ENCODE measurements at places on chromosomes 11 and 22.

- DNase-seq = no peak
Measured at GRCh38 chr11:117860139-117860538, 16.3 kb downstream of the FXYD6 start.

DNA sequence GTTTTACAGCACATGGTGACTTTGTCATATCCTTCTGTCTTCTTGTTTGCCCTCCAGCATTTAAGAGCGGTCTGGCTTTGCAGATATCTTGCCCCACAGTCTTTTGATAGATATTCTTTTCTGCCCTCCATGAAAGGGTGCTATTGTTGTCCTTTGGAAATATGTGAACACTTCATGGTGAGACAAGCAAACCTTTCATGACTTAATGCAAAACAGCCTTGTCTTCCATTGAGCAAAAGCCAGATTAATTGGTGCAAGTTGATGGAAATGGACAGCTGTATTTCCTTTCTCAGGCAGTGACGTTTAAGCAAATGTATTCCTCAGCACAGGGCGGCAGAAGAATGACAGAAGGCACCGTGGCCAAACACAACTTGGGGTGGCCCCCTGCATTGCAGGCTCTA is 4.4 kb downstream of the DCPS start:
- no peak for DNase-seq

DNA sequence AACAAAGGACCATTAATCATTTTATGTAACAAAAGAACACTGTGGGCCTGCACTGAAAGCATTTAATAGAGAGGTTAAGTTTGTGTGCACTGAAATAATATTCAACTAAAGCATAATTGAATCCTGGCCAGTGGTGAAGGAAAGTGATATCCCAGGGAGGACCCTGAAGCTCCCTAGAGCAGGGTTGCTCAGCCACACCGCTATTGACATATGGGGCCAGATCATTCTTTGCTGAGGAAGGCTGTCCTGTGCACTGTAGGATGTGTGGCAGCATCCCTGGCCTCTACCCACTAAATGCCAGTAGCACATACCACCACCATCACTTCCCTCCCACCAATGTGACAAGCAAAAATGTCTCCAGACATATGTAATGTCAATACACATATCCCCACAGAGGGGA is 166.1 kb upstream of the MTNR1B start:
- no peak for DNase-seq

- DNase-seq = no peak
Measured at GRCh38 chr11:12800871-12801270, 126.7 kb downstream of the TEAD1 start.

GRCh38 chr11:122963961-122964360 is 17.7 kb downstream of the BSX start:
- DNase-seq = no peak

DNA sequence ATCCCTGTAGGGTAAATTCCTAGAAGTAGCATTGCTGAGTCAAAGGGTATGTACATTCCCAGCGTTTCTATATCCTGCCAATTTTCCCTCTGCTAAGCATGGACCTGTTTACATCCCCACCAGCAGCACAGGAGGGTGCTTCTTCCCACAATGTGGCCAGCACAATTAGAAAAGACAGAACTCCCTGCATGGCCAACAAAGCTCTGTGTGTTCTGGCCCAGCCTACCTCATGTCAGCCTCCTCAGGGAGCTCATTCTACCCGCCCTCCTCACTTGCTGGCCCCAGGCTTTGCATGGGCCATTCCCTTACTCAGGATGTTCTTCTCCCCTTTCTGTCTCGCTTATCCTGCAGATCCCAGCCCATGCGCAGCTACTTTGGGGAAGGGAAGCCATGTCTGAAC is 186.1 kb downstream of the DSCAML1 start:
- DNase-seq = no peak

- no peak for DNase-seq
Measured at GRCh38 chr11:75421035-75421602, 11.9 kb downstream of the KLHL35 start.

DNA sequence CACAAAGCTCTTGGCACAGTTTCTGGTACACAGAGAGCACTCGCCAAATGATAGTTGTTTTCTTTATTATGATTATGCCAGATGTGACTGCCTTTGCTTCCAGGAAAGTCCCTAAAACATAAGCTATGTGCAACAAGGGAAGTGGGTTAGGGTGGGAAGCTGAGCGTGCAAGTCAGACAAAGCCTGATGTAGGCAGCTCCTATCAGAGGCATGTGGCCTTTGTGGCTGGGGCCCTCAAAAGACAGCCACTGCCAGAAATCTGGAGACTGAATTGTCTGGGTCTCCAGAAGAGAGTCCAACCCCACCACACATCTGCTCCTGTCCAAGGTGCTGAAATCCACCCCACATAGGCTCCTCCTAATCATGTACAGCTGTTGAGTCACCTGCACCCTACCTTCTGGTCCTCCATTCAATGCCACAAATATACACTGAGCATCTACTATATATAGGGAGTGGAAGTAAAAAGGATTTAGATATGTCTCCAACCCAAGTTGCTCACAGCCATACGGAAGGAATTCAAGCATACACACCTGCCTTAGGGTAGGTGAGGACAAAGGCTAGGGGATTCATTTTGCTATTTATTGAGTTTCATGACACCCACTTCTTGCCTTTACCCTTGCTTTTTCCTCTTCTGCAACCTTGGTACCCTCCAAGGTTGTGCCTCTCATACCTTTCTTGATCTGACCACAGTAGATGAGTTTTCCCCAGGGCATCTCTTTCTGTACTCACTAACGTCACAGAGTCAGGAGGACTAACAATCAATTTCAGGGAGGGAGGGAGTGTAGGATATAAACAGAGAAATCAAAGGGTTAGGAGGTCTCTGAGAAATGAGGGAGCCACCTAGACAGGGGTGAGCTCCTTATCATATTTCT is 12.4 kb downstream of the SEC14L3 start:
- DNase-seq = no peak

DNA sequence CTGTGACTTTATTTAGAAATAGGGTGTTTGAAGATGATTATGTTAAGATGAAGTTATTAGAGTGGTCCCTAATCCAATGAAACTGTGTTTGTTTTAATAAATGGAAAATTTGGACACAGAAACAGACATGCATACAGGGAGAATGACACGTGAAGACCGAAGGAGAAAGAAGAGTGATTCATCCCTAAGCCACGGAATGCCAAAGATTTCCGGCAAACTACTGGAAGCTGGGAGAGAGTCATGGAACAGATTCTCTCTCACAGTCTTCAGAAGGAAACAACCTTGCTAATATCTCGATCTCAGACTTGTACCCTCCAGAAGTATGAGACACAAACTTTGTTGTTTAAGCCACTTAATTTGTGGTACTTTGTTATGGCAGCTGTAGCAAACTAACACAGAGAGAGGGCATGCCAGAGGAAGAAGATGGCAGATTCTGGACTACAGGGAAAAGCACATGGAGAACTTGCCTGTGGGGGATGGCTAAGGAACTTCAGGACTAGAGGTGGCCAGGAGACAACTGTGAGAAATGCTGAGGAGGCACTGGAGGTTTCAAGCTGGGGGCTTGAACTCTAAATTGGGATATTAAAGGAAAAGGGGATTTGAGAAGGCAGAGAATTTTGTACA is 733.5 kb upstream of the CCDC90B start:
- DNase-seq = no peak

DNA sequence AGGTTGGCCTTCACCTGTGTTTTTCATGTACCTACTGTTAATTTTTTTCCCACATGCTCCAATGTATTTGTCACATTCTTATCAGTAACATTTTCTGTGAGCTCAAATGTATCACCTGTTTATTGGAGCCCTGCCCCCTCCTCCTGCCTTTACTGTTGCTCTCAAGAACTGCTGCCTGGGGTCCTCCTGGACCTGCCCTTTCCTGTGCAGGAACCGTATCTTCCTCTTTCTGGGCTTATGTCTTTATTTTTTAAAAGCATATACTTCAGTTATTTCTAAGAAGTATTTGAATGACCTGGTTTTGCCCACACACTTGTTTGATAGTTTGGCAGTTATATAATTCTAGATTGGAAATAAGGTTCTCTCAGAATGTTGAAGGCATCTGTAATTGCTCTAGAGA is 5.9 kb downstream of the FAM118B start:
- DNase-seq = no peak

- DNase-seq = no peak
Measured at GRCh38 chr22:50577987-50578775, at the start of gene CPT1B. Gene CPT1B (minus strand): TSS chr22:50578427. CDS start chr22:50577915, 512 bp downstream.

DNA sequence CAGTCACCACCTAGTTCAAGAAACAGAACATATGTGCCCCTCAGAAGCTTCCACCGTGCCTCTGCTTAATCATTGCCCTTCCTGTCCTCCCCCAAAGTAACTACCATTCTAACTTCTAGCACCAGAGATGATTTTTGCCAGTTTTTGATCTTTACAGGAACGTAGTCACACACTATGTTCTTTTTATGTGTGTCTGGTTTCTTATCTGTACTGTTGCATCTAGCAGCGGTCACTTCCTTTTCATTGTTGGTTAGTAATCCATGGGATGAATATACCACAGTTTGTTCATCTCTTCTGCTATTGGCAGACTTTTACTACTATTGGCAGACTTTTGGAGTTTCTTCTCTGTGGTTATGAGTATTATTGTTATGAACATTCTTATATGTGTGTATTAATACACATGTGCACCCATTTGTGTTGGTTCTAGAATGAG is 34.6 kb downstream of the SPECC1L start:
- no peak for DNase-seq

DNA sequence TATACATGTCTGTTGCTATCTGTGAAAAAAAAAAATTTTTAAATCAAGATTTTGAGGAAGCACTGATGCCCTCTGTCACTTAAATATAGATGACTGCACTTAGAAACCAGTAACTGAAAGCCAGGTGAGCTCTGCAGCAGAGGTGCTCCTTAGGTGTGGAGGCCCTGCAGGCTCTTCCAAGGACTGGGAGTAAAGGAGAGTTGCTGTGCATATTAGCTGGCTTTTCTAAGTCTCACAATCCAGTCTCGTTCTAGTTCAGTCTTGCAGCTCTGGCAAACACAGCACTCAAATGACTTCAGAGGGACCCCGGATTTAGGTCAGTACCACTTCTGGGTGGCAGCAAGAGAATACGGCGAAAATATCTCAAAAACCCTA is 61.0 kb downstream of the LARGE2 start:
- no peak for DNase-seq

GRCh38 chr11:32659672-32660071 is 76.0 kb downstream of the EIF3M start:
- no peak for DNase-seq

DNA sequence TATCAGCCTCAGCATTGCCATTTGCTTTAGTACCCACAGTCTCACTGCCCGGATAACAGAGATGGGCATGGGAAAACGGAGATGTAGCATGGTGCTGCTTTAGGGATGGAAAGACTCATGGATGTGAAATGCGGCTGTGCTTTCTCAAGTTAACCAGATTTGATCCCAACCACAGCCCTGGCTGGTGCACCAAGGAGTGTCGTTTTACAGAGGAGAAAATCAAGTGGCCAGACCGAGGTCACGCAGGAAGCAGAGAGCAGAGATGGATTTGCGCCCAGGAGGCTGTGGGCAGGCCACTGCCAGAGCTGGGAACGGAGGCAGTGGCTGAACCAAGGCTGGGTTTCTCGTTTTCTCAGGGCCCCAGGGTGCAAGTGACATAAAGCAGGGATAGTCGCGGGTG is 9.0 kb downstream of the MB start:
- DNase-seq = no peak

DNA sequence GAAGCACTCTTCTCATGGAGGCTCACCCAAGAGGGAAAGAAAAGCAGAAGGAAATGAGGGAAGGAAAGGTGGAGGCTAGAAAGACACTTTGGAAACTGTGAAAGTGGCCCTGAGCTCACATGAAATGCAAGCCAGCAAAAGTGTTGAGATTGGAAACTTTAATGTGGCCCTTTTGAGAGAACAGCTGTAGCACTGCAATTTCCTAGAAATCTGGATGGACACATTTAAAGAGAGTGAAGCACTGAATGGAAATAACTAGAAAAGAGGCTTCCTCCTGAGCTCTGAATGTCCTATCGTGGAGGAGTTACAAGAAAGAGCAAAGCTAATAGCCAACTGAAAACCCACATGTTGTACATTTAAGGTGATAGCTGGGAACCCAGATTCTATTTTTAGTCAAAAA is 56.0 kb downstream of the LIF start:
- DNase-seq = no peak

- no peak for DNase-seq
Measured at GRCh38 chr11:131624531-131624930, 254.1 kb downstream of the NTM start.

DNA sequence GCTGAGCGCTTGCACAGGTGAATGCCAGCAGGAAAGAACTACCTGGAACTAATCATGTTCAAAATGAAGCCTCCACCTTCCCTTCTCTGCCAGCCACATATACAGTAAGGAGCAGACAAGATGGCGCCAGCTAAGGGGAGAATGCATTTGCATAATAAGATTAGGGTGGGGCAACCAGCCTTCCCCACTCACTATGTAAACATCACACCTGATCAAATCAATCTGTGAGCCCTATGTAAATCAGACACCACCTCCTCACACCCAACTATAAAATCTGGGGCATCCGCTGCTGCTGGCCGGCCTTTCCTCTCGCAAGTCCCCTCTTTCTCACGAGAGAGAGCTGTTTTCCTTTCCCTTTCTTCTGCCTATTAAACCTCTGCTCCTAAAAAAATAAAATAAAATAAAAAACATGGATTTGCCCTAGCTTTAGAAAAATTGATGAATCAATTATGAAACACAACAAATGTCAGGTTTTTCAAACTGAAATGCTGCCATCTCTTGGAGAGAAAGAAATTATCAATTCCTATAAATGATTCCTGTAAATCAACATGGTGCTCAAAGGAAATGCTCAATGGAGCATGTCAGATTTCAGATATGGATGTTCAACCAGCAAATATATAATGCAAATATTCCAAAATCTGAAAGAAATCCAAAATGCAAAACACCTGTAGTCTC is 108.9 kb downstream of the SGSM3 start:
- no peak for DNase-seq

DNA sequence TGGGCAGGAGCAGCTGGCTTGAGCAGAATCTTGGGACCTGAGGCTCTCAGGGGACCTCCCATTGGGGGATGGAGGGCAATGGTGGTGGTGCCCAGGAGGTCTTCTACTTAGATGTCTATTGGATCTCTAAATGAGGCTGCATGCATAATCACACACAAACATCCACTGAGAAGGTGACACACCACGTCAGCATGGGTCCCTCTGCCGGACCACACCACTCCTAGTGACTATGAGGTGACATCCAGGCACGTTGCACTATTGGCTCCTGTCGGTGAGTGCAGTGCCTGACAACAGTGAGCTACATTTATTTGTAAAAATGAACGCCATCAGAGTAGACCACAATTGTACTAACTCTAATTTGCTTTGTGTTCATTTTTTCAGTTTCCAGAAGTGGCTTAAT is 2.3 kb upstream of the APOA4 start:
- no peak for DNase-seq

GRCh38 chr22:39594411-39594810 is 23.9 kb downstream of the CACNA1I start:
- no peak for DNase-seq
